Pons (tissue), 1 donor: ENCODE measurements at places on chromosomes 4 and X.

GRCh38 chrX:154654925-154655324 lies 1.5 kb upstream of the CTAG2 start:
- DNase-seq, result no peak

- DNase-seq, result no peak
Measured at GRCh38 chrX:1093121-1093520, 119.3 kb downstream of the CRLF2 start.

- no peak for DNase-seq
Measured at GRCh38 chr4:186330368-186330767, 64.4 kb downstream of the F11 start.

DNA sequence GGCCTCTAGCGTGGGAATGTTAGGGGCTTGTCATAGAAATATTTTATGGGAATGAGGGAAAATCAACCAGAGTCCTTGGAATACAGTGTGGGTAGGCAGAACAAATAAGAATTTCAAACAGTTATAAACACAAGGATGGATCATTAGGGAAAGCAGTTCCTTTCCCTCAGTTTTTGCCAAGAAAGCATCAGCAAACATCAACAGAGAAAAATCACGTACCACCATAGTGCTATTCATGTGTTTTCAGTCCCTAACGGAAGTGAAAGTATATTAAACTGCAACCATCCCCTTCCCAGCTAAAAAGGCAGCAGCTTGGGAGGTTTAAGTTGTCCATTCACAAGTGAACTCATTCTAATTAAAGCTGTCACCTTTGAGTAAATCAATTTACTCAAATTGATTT lies 334.4 kb upstream of the PCDH18 start:
- DNase-seq, result no peak

- DNase-seq, result no peak
Measured at GRCh38 chr4:101292214-101292613, 55.1 kb downstream of the PPP3CA start.

DNA sequence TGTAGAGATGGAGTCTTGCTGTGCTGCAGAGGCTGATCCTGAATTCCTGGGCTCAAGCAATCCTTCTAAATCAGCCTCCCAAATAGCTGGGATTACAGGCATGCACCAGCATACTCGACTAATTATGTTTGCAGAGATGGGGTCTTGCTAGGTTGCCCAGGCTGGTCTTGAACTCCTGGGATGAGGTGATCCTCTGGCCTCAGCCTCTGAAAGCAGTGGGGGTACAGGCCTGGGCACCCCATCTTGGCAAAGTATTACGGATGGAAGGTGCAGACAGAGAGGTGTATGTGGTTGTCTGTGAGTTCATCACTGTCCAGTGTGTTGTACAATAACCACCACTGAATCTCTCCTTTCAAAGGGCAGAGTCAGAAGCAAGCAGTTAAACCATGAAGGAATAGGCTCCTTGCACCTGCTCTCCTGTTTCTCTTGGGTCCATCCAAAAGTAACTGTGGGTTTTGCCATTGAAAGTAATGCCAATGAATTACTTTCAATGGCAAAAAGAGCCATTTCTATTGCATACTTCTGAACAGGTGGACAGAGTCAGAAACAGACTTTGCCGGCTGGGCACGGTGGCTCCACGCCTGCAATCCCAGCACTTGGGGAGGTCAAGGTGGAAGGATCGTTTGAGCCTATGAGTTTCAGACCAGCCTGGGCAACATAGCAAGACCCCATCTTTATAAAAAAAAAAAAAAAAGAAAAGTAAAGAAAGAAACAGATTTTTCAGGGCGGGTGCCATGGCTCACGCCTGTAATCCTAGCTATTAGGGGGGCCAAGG lies 7.0 kb upstream of the AKAP17A start:
- no peak for DNase-seq

- no peak for DNase-seq
Measured at GRCh38 chrX:24149351-24150050, at the start of gene ZFX. ZFX (plus strand) TSS chrX:24149729; CDS start chrX:24172743, 23,014 bp downstream.

DNA sequence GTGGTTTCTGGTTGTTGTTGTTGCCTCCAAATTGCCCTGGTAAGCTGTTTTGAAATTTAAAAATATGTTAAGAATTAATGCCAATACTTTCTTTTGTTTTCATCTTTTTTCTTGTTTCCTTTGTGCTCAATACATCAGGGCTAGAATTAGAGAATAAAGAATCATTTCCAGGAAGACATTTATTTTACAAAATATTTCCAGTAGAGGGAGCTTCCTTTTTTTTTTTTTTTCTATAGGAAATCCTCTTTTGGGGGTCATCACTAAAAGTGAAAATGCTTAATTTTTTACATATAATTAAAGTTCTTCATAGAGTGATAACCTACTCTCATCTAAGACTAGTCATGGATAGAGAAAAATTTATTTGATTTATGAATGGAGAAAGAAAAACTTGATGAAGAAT lies 2.4 kb downstream of the GLRA3 start:
- no peak for DNase-seq

DNA sequence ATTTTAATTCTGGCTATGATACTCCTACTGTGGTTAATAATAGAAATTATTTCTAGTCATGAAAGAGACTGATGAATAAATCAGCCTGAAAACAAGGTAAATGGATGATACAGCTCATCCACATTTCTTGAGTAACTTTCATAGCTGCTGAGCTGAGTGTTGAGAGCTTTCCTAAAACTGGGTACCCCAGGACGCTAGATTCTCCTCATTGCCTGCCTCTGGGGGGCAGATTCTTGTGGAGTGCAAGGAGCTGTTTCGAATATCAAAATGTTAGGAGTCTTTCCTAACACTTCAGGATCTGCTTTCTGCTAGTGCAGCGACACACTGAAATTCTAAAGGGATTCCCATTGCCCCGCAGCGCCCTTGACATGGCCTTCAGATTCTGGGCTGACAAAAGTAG lies 2.1 kb downstream of the MND1 start:
- DNase-seq, result no peak

- DNase-seq, result peak; percentile 62
Measured at GRCh38 chr4:31370866-31371465, 650.8 kb downstream of the PCDH7 start.

DNA sequence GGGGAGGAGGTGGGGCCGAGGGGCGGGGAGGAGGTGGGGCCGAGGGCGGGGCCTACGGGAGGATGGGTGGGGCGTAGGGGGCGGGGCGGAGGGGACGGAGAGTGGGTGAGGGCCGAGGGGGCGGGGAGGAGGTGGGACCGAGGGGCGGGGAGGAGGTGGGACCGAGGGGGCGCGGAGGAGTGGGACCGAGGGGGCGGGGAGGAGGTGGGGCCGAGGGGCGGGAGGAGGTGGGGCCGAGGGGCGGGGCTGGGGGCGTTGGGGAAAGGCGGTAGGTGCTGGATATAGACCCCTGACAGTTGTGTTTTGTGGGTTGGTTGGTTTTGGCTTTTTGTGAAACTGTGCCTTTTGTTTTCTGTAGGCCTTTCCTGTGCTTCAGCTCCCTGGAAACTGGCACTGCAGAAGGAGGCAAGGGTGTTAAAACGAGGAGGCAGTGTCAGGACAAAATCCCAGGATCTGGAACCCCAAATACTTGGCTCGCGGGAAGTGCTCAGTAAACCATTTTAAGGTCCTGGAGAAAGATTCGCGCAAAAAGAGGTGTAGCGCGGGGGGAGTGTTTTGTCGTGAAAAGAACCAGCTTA lies 580 bp upstream of the MMGT1 start:
- DNase-seq, result peak; percentile 41

DNA sequence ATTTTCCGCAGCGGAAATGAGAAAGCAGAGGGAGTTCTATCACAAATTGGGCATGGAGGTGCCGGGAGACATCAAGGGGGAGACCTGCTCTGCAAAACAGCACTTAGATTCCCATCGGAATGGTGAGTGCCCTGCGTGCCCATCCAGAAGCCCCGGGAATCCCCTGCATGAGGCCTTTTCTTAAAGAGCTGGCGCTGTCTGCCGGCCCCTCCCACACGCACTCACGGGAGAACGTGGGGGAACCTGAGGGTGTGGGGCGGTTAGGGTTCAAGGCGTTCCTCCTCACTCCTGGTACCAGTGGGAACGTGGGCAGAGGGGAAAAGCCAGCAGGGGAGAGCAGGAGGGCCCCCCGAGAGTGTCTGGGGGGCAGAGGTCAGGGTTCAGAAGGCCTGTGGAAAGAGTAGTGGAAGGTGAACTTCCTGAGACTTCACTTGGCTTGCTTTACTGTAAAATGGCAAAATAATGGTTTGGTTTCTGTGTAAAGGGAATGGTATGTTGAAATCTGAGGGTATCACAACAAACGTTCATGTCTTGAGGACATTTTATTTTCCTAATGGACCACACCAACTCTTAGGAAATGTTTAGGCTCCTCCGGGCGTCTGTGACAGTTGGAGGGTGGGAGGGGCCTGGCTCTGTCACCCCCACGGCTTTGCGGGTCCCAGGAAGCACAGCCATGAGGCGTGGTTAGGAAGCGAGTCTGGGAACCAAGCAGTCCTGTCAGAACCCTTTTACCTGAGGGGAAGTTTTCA lies 38.0 kb downstream of the PCGF3 start:
- DNase-seq, result no peak

DNA sequence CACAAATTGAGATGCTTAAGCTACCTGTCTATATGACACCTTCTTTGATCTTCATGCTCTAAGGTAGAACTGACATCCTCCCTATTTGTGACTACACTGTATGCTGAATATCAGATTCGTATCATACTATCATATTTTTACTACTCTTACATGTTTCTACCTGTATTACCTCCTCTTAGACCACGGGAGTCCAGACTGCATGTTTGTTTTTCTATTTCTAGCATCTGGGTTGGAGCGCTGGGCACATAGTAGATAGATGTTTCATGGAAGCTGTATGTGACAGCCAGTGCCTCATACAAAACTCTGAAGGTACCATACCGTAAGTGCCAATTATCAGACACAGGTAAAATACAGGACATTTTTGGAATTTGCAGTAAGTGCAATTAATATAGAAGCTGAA lies 47.6 kb downstream of the ATP10D start:
- no peak for DNase-seq

DNA sequence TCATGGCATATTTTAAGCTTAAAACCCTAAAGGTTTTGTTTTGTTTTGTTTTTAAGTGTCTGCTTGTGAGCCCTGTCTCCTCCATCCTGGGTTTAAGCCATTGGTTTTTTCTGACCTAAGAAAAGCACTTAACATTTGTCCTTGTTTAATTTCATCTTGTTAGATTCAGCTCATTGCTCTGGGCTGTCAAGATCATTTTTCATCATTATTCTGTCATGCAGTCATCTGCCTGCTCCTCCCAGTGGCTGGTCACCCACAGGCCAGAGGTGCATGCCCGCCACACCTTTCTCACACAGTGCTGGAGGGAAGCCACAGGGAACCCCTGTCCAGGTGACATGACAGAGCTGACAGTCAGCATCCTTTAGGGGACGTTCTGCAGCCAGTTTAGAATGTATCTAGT lies 11.7 kb upstream of the REELD1 start:
- DNase-seq, result no peak

DNA sequence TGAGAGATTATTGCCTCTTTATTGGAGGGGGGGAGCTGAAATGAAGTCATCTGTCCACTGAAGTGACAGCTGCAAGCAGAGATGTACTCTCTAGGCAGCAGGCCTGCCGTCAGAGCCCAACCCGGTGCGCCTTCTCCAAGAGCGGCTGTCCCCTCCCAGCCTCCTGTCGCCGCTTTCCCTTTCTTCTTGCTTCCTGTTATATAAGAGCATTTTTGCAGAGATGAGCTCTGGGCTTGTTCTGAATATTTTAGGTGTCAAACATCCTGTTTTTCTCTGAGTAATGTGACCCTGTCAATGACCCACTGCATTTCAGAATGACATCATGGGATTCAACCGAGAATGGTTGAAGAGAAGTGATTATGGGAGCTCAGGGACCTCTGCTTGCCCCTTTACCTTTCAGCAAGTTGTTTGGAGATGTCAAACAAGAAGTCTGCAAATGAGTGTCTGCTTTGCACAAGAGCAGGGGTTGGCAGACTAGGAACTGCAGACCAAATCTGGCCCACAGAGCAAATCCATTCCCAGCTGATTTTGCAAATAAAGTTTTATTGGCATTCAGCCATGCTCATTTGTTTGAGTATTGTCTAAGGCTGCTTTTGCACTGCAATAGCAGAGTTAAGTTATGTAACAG lies 79.9 kb downstream of the SLC9A6 start:
- no peak for DNase-seq

GRCh38 chr4:141788169-141788915 lies 152.0 kb downstream of the IL15 start:
- DNase-seq, result no peak

DNA sequence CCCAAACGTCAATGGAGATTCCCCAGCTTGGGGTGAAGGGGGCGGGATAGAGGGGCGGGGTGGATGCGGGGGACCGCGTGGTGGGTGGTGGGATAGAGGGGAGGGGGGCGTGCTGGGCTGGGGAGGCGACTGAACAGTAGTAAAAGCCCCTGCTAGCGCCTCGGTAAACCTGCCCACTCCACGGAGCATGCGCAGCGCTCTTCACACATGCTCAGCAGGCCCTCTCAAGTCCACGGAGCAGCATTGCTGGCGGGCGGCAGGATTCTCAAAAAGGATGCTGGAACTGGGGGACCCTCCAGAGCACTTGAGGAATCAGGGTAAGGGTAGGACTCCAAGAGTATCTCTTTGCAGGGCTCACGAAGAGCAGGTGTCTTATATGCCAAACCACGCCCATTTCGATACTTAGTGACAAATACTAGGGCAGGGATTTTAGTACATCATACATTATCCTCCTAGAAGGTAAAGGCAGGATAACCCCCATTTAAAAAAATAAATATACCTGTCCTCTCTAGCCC lies 378 bp upstream of the RPS6KA6 start:
- peak; percentile 3 for DNase-seq

GRCh38 chr4:6461301-6462165 lies 10.9 kb downstream of the PPP2R2C start:
- no peak for DNase-seq

GRCh38 chrX:20803971-20804370 lies 537.3 kb upstream of the RPS6KA3 start:
- DNase-seq, result no peak
